ENCODE measurements at places on chromosomes 3 and 15.

DNA sequence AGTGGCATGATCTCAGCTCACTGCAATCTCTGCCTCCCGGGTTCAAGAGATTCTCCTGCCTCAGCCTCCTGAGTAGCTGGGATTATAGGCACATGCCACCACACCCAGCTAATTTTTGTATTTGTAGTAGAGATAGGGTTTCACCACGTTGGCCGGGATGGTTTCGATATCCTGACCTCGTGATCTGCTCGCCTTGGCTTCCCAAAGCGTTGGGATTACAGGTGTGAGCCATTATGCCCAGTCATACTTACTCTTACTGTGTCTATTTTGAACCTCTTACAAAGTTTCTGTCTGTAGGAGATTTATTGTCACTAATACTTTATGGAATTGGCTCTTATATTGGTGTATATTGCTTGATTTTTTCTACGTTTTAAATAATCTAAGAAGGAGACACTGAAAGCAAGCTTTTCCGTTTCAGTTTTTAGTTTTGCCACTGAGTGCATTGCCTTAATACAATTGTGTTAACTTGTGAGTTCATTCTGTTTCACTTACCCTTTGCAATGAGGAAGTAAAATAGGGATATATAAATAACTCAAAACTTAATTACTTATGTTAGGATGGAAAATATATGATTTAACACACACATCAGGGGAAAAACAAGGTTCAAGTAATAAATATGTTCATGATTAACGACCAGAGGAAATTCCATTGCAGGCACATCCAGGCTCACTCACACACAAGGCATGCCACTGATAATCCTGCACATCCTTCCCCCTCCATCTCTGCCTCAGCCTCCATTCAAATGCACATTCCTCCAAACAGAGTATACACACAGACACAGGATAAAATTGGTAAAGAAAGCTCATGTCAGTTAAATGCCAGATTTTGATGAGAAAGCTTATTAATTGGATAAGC is 279.3 kb upstream of the RASGRP1 start:
- no peak for DNase-seq

- DNase-seq, result no peak
Observed at GRCh38 chr3:172537507-172538158, 14.4 kb upstream of the TNFSF10 start.

GRCh38 chr3:119783883-119784282 is 2.0 kb downstream of the NR1I2 start:
- DNase-seq, result no peak

DNA sequence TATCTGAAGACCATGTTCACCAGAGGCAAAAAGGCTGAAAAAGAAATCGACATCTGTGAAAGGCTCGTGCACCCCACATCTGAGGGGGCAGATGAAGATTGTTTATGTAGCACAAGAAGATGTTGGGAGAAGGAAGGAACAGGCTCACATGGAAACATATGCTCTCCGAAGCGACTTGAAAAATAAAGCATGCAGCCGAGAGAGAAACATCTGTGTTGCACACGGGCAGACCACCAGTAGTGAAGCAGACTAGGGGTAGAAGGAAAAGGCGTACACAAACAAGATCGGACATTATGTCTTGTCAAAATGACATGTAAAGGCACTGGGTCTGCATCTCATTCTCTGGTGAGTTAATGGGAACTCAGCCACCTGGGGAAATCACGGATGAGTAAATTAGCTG is 356.5 kb downstream of the ZIC4 start:
- no peak for DNase-seq

GRCh38 chr15:34952481-34952880 is 17.1 kb downstream of the AQR start:
- no peak for DNase-seq

DNA sequence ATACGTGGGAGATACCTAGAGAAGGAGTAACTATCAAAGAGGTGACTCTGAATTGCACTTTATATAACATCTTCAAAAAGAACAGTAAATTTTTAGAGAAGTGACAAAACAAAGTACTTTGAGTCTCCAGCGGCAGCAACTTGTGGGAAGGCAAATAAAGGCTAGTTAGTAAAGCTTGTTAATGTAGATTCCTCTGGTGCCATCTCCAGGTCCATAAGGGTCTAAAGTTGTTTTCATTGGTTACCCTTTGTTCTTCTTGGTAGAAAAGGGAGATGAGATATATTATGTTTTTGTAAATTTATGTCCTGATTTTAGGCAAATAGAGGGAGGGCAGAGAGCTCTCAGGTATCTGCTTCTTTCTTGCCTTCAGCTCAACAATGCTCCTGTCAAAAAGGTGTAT is 161.6 kb downstream of the MYRIP start:
- DNase-seq, result no peak

DNA sequence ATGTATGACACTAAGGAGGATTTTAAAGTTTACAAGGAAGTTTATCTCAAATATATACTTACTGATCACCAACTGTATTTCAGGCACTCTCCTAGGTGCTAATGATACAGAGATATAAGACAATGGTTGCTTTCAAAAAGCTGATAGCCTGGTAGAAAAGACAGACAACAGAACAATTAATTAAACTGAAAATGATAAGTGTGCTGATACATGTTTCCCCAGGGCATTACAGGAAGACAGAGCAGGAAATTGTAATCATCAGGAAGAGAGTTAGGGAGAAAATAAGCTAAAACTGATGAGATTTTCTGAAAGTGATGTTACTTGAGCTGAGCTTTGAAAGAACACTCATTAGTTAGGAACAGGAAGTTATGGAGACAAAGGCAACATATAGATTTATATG is 229.7 kb downstream of the RSRC1 start:
- no peak for DNase-seq

GRCh38 chr3:141455603-141456300 is 31.1 kb upstream of the RASA2 start:
- no peak for DNase-seq

DNA sequence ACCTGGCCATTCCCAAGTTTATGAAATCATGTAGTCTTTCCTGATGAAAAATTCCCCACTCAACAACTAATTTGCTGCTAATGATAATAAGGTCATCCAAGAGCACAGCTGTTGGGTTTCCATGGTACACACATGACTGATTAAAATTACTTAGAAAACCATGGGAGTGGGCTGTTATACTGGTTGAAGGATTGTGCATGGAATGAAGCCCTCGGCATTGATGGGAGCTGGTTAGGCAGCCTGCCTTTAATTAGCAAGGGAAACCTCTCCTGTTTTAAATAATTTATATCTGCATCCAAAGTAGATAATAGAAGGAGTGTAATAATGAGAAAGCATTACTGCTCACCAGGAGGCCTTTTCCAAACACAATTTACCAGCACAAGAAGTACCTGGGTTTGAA is 235.1 kb upstream of the CFAP20DC start:
- DNase-seq, result no peak

- DNase-seq, result no peak
Observed at GRCh38 chr3:127441764-127442163, 148.8 kb downstream of the TPRA1 start.

DNA sequence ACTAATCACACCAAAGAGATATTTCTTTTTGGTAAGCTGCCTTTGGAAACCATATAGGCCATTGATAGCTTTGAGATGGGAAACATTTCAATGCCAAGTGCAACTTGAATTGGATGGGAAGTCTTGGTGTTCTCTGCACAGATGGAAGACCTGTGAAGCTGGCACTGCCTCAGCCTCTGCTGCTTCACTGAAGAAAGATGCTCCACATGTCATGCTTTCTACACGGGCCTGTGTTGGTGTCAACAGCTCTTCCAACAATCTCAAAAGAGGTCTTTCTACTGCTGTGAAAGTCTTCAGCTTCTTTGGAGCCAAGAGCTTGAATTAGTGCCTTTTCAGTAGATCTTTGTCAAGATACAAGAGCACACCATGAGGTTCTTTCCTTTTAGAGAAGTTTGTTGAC is 169.0 kb downstream of the SPATA16 start:
- no peak for DNase-seq

GRCh38 chr3:55852326-55852725 is 365.2 kb upstream of the WNT5A start:
- no peak for DNase-seq

DNA sequence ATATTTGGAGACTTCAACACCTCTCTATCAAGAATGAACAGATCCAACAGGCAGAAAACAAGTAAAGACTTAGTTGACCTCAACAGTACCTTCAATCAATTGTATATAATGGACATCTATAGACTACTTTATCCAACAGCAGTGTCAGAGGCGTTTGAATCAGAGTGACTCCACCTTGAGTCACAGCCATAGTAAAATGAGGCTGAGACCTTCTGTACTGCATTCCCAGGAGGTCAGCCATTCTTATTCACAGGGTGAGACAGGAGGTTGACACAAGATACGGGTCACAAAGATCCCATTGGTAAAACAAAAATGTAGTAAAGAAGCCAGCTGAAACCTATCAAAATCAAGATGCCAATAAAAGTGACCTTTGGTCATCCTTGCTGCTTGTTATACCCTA is 299.8 kb downstream of the CNTN3 start:
- no peak for DNase-seq

DNA sequence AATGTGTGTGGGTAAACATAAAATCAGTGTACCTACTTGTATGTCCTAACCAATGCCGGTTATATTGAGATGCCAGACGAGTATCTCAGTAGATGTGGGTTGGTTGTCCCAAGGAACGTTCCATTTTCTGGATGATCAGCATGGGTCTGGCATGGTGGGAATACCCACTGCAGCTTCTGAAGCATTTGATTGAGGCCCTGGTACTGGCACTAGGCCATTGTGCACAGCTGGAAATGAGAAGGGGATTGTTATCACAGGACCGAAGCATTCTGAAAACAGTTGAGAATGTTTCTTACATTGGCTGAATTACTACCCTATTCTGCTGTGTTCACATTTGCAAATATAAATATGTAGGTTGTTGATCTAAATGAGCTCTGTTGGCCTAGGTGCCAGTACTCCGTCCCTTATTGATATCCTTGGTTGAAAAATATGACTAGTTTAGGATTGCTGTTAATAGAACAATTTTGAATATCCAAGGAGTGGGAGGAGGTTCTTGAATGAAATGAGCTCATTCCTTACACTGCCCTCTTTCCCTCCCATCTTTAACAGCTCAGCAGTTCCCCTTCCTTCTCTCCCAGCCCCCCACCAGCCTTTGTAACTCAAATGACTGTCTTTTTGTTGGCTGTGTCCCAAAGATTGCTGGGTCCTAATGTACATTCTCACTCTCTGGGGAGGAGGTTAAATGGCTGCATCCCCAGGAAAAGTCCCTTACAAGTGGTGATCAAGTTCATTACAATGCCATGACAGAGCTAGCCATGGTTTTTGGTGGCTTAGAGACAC is 293.3 kb upstream of the TPM1 start:
- DNase-seq, result no peak

- DNase-seq, result peak; percentile 70
Observed at GRCh38 chr3:30658328-30659052, 52.1 kb downstream of the TGFBR2 start.

DNA sequence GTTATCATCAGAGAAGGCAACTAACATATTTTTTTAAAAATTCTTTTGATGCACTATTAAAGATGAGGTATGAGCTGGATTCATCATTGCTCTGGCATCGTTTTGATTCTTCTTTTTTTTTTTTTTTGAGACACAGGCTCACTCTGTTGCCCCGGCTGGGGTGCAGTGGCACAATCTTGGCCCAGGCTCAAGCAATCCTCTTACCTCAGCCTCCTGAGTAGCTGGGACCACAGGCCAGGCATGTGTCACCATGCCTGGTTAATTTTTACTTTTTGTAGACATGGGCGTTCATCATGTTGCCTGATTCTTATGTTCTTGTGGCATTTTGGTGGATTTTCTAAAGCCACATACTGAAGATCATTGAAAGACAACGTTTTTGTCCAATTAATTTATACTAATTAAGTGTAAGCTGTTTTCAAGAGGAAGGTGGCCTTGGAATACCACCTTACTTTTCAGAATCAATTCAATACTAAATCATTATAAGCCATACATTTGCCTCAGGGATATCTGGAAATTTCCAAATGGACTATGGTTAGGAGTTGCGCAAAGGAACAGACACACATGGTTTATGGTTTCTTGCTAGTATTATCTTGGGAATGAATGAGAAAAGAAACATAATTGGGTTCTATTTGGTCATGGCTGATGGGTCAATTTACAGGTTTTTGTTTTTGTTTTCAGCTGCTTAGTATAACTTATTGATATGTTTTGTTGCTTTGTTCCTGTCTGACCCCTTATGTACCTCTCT is 22.8 kb downstream of the SLC28A2 start:
- DNase-seq, result no peak

DNA sequence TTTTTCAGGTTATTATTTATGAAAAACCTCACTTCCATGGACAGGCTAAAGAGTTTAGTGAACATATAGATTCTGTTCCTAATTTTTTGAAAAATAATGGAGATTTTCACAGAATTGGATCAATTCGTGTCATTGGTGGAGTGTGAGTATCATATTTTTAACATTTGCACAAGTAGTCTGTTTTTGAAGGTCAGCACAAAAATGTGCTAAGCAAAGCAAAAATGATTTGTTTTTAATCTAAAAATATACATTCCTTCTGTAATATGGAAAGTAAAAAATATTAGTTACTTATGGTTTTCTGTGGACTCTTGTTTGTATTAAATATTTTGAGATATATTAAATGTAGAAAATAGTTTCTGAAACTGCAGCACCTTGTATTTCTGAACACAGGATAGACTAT is 71.0 kb downstream of the CRYBG3 start:
- DNase-seq, result no peak

DNA sequence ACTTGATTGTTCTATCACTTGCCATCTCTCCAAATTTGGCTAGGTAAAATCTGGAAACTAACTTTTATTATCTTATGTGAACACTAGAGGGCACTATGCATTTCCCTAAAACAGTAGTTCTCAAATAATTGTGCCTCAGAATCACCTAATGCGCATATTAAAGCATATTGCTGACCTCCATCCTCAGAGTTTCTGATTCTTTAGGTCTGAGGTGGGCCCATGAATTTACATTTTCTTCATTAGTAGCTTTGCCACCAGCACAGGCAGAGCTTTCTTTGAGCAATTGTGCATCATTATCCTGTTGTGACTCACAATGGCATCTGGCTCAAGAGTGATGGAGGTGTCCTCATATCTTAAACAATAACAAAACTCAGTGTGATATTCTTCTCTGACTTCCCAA is 17.5 kb upstream of the BCHE start:
- DNase-seq, result no peak

- DNase-seq, result no peak
Observed at GRCh38 chr15:62279041-62279440, 114.0 kb upstream of the C2CD4B start.

- DNase-seq, result no peak
Observed at GRCh38 chr15:80010131-80010673, 39.2 kb upstream of the BCL2A1 start.

GRCh38 chr3:52149726-52150125 is 4.5 kb downstream of the POC1A start:
- no peak for DNase-seq

DNA sequence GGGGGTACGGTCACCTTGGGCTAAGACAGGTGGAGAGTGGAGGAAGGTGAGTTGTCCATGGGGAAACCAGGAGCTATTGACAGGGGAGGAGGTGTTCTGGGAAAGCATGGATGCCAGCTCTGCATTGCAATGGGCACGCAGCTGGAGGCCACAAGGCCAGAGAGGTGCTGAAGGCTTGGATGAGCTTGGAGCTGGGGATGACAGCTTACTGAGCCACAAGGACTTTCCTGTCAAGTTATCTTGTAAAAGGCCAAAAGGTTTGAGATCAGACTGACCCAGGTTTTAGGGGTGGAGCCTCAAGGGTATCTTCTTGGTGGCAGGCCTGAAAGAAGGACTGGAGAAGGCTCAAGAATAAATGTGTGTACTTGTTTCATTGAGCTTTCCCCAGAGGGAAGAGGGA is 115.2 kb downstream of the ASB7 start:
- no peak for DNase-seq

- no peak for DNase-seq
Observed at GRCh38 chr15:92365906-92366305, 27.8 kb upstream of the ST8SIA2 start.

- DNase-seq, result peak; percentile 10
Observed at GRCh38 chr15:22839046-22839695, 705 bp downstream of the NIPA2 start.
